Glutamatergic neuron (in vitro differentiated cells): ENCODE measurements at places on chromosomes 2 and 18.

DNA sequence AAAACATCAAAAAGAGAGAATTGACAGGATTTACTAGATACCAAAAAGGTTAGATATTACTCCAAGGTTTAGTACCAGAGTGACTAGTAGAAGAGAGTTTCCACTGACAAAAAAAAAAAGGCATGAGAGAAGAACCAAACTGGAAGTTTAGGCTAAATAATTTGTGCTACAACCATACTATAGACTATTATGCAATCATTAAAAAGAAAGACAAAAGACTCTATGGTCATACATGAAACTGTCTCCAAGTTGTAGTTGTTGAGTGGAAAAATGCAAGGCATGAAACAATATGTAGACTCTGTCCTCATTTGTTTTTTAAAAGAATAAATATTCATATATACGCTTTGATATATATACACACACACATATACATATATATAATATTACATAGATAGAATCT is 1.7 kb upstream of the EXOC6B start:
- no peak for DNase-seq

- peak; percentile 25 for DNase-seq
These were observed 339.2 kb upstream of the HNRNPA3 start for GRCh38 chr2:176873403-176873802.

GRCh38 chr2:205220559-205220958 is 461.7 kb upstream of the NRP2 start:
- DNase-seq, result no peak

DNA sequence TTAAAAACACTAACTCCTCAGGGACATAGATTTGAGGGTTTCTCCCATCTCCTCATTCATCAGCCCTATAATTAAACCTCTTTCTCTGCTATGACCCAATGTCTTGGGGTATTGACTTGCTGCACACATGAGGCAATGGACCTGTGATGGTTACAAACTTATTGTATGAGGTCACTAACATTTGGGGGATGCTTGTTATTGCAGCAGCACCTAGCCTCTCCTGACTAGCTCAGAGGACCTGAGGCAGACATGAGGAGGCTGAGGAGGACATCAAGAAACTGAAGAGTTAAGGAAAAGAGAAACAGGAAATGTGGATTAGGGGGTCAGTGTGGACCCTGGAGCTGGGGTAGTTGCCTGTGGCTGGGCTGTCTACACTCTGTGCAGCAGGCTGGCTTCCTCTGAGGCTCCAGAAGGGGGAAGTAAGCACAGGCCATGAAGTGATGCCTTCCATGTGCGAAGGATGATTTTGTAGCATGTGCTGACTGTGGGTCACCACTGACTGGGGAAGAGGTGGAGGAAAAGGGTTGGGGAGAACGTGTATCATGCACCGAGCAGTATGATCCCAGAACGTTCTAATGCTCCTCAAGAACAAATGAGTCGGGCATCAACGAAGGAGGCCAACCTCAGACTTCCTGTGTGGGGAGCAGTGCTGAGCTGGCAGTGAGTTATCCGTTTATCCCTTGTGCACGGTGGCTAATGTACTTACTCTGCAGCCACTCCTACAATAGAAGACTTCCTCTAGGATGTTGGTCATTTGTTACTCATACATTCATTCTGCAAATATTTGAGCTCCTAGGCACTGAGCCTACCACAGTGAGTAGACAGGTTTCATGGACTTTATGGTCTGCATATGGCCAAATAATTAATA is 42.1 kb upstream of the RFX8 start:
- DNase-seq, result no peak

GRCh38 chr2:29417630-29418029 is 302.4 kb downstream of the CLIP4 start:
- DNase-seq, result no peak

DNA sequence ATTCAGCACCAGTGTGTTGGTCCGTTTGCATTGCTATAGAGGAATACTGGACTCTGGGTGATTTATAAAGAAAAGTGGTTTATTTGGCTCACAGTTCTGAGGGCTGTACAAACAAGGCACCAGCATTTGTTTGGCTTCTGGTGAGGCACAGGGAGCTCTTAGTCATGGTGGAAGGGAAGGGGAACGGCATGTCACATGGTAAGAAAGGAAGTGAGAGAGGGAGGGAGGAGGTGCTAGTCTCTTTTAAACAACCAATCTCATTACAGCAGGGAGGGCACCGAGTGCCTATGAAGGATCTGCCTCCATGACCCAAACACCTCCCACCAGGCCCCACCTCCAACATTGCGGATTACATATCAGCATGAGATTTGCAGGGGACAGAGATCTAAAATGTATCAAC is 143.9 kb upstream of the DLX2 start:
- no peak for DNase-seq

- DNase-seq, result no peak
These were observed 63.3 kb downstream of the RPIA start for GRCh38 chr2:88754585-88755320.

DNA sequence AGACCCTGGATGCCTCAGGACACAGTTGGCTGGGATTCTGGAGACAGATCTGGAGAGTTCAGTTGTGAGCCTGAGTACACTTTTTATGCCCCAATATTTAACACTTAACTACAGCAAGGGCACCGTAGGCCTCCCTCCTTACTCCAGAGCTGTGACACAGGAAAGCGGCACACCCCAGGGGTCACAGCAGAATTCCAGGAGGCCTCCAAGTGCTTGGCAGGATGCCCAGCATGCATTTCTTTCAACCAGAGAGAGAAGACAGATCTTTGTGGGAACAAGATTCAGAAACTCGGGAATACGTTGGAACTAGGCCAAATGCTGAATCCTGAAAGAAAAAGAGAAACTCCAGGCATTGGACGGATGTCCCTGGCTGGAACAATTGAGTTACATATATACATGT is 199.2 kb upstream of the NT5C1B start:
- DNase-seq, result no peak

DNA sequence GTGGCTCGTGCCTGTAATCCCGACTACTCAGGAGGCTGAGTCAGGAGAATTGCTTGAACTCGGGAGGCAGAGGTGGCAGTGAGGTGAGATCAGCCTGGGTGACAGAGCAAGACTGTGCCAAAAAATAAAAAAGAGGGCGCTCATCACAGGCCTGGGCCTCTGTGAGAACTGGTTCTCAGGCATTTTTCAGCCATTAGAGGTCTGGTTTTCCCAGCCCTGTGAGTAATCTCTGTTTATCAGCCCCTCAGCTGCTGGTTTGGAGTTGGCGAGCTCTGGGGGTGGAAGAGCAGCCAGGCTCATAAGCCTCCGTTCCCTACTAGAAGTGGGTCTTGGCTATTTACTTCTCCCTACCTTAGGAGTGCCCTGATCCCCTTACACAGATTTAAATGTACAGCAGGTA is 53.1 kb downstream of the CHRNA1 start:
- no peak for DNase-seq

DNA sequence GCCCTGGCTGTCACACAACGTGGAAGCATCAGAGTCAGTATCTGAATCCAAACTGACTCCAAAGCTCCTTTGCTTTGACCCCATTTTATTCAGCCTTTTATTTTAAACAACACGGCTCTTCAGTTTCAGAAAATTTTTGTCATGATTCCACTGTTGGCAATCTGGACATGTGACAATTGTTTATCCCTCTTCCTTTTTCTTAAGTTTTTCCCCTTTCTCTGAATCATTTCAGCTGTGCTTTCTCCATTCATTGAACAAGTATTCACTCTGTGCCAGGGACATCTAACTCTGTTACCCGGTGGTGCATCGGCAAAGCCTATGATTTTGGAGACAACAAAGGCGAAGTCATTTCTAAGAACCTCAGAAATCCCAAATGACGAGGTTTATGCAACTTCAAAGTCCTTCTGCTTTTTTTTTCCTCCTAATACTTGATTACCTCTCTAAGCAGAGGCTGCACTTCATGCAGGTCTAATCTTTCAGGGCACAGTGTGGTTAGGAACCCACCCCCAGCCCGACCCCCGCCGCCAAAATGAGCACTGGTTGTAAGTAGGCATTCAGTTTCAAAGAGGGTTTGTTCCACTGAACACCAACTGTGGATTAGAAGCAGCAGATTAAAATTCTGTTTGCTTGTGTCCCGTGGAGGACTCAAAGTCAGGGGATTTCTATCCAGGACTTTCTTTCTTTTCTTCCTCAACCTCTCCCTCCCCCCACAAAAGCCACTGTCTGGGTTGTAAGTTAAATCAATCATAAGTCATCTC is 18.6 kb downstream of the ST6GAL2 start:
- DNase-seq, result no peak

- peak; percentile 83 for DNase-seq
These were observed 7.0 kb downstream of the CTIF start for GRCh38 chr18:48545757-48546321.

- no peak for DNase-seq
These were observed 75.0 kb downstream of the KCNG2 start for GRCh38 chr18:79872527-79873444.

GRCh38 chr2:86300496-86300895 is 36.9 kb downstream of the REEP1 start:
- no peak for DNase-seq

GRCh38 chr2:72362733-72363132 is 215.1 kb upstream of the CYP26B1 start:
- DNase-seq, result no peak
